ENCODE measurements at places on chromosomes 3 and 15.
A peak's percentile ranks its signal among the peaks of the same experiment; 100 is the strongest.

DNA sequence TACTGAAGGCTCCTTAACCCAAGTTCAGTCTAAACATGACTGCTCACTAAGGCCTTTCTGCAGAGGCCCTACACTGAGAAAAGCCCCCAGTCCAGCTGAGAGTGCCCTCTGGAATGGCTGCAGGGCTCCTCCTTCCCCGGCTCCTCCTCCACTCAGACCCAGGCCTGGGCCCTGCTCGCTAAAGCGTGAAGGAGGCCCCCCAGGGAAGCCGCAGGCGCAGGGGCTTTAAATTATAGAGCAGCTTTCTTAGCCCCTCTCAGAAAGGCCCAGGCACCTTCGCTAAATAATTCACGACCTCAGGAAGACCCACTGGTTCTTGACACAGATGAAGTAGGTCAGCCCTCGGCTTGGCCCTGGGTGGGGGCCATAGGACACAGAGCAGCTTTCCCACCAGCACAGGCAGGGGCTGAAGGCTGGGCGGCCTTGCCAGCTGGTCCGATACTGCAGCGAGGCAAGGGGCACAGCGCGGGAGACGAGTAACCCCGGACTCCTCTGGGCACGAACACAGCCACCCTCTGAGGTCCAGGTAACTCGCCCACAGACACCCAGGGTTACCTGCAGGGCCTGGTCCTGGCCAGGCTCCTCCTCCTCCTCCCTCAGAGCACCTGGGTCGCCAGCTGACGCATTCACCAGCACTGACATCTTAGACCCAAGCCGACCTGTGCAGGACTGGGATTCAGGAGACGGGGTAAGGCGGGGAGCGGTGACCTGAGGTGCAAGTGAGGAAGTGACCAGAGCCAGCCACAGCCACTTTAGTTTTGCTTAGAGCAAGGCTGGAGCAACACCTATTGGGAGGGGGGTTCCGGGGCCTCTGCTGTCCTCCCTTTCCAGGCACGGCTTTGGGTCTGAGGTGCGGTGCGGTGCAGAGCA, 36.9 kb downstream of the RBPMS2 start:
- DNase-seq = no peak

DNA sequence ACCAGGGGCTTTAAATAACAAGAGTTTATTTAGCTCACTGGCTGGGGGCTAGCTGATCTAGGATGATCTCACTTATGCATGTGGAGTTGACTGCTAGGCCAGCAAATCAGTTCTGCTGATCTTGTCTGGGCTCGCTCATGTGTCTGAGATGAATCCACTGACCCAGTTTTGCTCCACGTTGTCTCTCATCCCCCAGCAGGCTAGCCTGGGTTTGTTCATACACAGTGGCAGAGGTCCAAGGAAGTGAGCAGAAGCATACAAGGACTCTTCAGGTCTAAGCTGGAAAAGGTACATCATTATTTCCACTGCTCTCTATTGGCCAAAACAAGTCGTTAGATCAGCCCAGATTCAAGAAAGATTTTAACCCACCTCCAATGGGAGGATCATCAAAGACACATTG, 238.0 kb downstream of the PLCL2 start:
- no peak for DNase-seq

GRCh38 chr15:33152502-33153109, 41.9 kb downstream of the FMN1 start:
- DNase-seq = peak; percentile 24

DNA sequence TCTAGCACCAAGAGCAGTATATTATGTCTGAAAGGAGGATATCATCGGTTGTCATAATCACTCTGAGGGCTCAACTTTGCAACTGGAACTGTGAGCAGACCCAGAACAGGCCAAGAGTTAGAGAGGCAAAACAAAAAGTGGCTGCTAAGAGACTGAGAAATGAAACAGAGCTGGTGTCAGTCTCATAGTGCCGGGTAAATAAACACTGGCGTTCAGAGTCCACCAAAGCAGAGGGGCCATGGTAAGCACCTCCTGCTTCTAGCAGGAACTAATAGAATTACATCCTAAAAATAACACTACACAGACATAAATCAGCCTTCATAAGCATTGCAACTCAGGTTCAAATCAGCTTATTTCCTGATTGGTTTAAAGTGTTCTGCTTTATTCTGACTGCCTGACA, 10.3 kb upstream of the IL12A start:
- no peak for DNase-seq

GRCh38 chr3:43817825-43818224, 127.1 kb downstream of the ABHD5 start:
- no peak for DNase-seq
